ENCODE measurements at places on chromosomes 1 and 21.

GRCh38 chr1:64242895-64243756 is 39.7 kb downstream of the UBE2U start:
- peak; percentile 73 for DNase-seq

- DNase-seq = no peak
Observed at GRCh38 chr1:23617084-23617521, 57.8 kb upstream of the ID3 start.

DNA sequence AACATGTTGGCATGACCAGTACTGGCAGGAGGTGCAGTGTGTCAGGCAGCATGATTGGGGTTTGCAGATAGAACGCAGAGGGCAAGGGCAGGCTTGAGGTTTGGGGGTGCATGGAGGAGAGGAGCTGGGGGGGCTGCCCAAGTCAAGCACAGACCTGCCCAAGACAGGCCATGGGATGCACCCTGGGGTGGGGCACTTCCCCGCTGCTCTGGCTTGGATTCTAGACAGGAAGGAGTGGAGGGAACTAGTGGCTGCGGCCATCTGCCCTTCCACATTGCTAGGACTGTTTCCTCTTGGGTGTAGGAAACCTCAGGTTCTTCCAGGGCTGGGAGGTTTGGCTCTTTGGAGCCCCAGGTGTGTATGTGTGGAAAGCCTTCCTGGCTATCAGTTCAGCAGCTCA is 3.0 kb downstream of the PDXK start:
- DNase-seq = no peak

GRCh38 chr1:3905266-3905952 is 5.3 kb upstream of the C1orf174 start:
- no peak for DNase-seq

DNA sequence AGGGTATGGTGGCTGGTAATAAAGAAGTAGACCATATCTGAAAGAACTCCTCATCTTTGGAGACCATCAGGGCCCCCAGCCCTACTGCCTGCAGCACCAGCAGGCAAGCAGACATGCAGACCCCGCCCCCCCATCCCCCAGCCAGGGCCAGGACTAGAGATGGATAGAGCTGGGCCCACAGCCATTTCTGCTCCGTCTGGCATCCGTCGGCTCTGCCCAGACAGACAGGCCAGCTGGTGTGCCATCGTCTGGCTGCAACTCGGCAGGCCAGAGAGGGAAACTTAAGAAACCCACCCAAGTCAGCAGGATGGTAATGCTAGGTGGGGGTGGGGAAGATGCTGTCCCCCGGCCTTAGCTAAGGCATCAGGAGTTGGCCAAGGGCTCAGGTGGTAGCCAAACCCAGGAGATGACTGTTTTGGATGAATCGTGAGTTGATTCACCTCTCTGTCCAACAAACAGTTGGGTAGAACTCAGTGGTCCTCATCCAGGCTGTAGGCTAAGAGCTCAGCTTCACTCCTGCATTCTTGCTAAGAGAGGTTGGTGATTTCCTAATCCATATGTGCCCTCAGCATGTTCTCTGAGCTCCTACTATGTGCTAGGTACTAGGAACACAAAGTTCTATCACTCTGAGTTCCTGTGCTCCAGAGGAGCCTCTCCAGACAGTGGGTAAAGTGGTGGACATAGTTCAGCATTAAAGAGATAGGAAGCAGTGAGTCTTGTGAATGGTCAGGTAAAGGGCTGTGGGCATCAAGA is 23.2 kb upstream of the TMEM222 start:
- peak; percentile 16 for DNase-seq

Data from fibroblast of mammary gland (primary cell).